Esophagus mucosa (tissue), 1 donor: ENCODE measurements at places on chromosomes 13 and 19. TPM values are rescaled to one million over a fixed set of nuclear protein-coding genes. Genes with fewer than 3 reads are reported as not detected.

ATP1A3 gene
- 0.32 TPM for total RNA-seq

CNMD gene
- total RNA-seq = not detected

PPM1N gene
- 2.4 TPM for total RNA-seq

ADGRE2 gene
- total RNA-seq = 1.5 TPM

NALCN gene
- not detected for total RNA-seq

ZNF221 gene
- total RNA-seq = 0.88 TPM

NBEA gene
- 1.2 TPM for total RNA-seq

GDF15 gene
- total RNA-seq = 3.9 TPM

POLR1G gene
- 6.5 TPM for total RNA-seq

SMIM44 gene
- not detected for total RNA-seq

ZFR2 gene
- not detected for total RNA-seq

ZNF653 gene
- total RNA-seq = 5.0 TPM

FGF14 gene
- 0.16 TPM for total RNA-seq

KLK3 gene
- total RNA-seq = not detected

FGF21 gene
- total RNA-seq = not detected

POSTN gene
- 17.0 TPM for total RNA-seq

PBX4 gene
- 0.20 TPM for total RNA-seq

ONECUT3 gene
- total RNA-seq = not detected

FXYD3 gene
- total RNA-seq = 736 TPM

C5AR2 gene
- 1.7 TPM for total RNA-seq
